ENCODE measurements at places on chromosomes 16 and 17.

DNA sequence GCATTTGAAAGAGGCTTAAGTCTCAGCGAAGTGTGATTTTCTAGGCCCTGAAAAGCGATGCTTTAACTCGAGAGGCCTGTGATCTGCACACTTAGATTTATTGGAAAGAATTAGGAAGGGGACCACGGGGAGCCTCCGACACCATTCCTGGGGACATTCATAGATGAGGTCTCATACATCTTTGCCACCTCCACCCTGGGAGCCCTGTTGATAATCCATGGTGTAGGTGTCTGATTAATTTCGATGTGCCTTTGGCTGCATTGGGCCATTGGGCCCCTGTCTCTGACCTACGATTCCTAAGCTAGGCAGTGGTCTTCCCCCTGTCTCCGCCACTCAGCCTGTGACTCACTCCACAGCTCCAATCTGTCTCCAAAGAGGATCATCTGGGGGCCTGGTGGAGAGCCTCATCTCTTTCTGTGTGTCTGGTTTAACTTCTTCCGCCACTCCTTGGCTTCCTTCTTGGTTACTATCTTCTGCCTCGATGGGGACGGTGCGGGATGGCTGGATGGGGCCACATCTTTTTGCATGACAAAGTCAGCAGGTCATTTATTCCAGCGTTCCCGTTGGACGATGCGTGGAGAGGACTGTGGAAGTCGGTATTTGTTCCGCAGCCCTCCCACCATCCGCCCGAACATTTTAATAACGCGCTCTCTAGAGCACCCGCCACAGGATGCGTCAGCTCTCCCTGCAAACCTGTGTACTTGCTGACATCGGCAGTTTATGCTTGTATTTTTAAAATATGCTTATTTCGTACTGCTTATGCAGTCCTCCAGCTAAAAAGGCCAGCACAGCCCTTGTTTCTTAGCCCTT lies 109.3 kb downstream of the IRX3 start:
- no peak for DNase-seq

DNA sequence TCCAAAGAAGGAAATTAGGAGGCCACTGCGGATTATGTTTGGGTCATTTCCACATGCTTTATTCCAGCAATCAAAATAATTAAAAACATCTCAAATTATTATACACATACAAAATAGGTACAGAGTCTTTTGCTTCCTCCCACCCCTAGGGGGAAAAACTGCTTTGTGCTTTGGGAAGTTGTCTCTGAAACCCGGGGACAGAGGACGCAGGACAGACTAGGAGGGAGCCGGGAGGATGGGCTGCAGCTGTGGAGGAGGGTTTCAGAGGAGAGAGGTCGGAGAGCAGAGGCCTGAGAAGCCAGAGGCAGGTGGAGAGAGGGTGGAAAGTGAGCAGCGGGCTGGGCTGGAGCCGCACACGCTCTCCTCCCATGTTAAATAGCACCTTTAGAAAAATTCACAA lies 17.4 kb downstream of the COL1A1 start:
- no peak for DNase-seq

- no peak for DNase-seq
Observed at GRCh38 chr17:33401249-33401648, 108.2 kb upstream of the ASIC2 start.

GRCh38 chr16:86033971-86034370 lies 135.0 kb downstream of the IRF8 start:
- no peak for DNase-seq

- no peak for DNase-seq
Observed at GRCh38 chr17:17952691-17953090, 19.5 kb downstream of the TOM1L2 start.

DNA sequence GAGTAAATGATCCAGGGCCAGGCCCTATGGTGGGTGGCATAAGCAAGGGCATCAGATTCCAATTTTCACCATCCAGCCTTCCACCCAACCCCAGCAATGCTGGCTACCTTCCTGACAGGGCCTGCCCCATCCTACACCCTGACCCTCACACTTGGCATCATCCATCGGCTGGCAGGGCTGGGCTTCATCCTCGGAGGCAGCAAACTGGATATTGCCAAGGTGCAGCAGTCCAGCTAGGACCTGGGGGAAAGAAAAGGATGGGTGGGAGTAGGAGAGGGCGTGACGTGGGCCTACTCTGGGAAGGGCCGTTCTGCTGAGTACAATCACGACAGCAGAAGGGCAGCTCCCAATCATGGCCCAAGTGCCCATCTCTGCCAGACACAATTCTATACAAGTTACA lies 23.5 kb downstream of the MYO19 start:
- DNase-seq = no peak

- no peak for DNase-seq
Observed at GRCh38 chr17:9874722-9875121, 30.3 kb downstream of the RCVRN start.

GRCh38 chr17:76504117-76504516 lies 2.9 kb upstream of the RHBDF2 start:
- peak; percentile 46 for DNase-seq

GRCh38 chr17:38461683-38462082 lies 33.4 kb downstream of the ARHGAP23 start:
- DNase-seq = peak; percentile 31

DNA sequence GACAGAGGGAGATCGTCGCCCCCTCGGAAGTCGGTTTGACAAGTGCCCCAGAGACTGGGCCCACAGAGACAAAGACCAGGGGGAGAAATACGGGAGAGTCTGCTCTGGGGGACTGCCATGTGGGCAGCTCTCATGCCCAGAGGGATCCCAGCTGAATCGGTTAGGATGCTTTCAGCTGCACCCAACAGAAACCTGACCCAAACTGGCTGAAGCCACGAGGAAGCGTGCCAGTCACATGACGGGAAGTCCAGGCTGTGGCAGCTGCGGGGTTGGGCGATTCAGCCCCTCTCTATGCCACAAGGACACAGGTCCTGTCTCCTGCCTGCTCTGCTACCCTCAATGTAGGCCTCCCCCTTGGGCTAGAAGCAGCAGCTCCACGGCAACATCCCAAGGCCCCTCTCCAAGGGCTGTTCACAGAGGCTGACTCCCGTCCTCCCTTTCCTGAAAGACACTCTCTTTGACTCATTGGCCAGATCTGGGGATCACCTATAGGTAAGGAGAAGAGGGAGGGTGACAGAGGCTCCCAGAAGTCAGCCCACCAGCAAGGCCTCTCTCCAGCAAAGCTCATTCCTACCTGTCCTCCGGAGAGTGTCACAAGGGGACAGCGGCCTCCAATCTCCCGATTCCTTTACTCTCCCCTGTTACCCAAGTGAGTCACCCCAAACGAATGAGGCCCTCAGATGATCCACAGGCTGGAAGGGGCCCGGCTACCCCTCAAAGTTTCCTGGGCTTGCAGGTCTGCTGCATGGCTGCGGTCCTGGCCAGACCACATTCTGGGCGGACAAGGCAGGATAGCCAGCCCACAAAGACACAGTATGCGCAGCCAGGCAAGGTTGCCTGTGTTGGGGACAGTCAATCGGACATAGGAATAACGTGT lies 75.8 kb downstream of the RBFOX3 start:
- no peak for DNase-seq

GRCh38 chr16:80710918-80711317 lies 93.5 kb downstream of the CDYL2 start:
- no peak for DNase-seq

GRCh38 chr16:54594601-54595391 lies 308.2 kb upstream of the IRX3 start:
- no peak for DNase-seq

GRCh38 chr16:56945847-56946527 lies 14.0 kb downstream of the HERPUD1 start:
- DNase-seq = no peak

DNA sequence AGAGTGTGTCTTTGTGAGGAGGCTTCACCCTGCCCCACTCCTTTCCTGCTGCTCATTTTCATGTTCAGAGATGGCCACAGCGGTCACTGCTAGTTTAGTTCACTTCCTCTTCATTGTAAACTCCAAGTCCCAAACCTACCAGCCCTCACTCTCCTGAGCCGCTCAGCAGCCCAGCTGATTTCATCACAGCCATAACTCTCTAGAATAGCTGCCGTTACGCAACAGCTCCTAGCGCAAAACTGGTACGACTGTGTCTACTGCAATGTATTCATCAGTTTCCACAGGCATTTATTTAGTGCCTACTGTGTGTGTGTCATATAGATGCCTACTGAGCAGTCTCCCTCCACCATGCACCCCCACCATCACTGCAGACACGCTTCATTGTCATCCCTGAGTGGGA lies 233.5 kb upstream of the RPL38 start:
- no peak for DNase-seq

DNA sequence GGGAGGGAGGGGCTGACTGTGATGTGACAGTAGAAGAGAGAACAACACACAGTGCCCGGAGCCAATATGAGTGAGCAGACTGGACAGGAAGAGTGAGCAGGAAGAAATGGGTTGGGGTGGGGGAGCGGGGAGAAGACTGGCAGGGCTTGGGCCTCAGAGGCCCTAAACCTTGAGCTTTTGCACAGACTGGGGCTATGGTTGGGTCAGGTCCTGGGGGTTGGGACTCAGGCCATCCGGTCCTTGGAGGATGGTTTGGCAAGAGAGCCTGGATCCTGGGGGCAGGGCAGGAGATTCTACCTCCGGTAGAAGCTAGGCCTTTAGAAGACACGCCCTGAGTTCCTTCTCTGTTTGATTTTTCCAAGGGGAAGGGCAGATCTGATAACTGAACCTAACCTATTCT lies 1.1 kb downstream of the CAMTA2 start:
- no peak for DNase-seq

DNA sequence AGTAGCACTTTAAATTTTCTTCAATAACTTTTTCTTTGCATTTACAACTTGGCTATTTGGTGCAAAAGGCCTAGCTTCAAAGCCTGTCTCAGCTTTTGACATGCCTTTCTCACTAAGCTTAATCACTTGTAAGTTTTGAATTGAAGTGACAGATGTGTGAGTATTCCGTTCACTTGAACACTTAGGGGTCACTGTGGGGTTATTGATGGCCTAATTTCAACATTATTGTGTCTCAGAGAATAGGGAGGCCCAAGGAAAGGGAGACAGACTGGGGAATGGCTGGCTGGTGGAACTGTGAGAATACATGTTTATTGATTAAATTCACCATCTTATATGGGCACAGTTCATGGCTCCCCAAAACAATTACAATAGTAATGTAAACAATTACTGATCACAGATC lies 84.1 kb downstream of the TAOK1 start:
- DNase-seq = no peak

DNA sequence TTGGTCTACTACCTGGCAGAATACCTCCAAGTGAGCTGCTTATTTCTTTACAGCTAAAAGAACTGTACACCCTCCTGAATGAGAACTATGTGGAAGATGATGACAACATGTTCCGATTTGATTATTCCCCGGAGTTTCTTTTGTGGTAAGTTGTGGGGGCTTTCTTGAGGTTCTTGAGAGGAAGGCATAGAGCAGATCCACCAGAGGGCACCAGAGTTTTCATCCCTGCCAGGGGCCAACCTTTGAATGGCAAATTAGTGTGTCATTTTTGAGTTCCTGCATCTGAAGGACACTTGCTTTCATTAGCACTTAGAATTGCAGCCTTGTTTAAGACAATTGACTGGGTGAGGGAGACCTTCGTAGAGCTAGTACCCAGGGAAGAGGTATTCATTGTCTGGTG lies 35.0 kb downstream of the NMT1 start:
- DNase-seq = peak; percentile 45

DNA sequence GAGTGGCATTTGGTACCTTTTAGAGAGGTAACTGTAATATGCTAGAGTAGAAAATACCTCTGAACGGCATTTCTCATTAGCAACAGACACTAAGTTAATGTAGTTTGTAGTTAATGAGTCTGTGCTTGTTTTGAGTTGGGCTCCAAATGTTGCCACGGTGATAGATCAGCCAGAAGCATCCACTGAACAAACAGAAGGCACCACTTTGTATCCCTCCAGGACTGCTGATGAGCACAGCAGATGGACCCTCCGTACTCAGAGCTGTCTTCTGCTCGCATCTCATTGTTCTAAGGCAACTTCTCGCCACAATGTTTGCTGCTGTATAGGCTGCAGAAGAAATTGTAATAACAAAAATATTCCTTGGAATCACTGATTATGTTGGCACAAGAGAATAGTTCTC lies 56.1 kb downstream of the TNRC6C start:
- DNase-seq = no peak

Measured in erythroblast (primary cell).